HS-27A (cell line): ENCODE measurements at places on chromosomes 13 and 19.

DNA sequence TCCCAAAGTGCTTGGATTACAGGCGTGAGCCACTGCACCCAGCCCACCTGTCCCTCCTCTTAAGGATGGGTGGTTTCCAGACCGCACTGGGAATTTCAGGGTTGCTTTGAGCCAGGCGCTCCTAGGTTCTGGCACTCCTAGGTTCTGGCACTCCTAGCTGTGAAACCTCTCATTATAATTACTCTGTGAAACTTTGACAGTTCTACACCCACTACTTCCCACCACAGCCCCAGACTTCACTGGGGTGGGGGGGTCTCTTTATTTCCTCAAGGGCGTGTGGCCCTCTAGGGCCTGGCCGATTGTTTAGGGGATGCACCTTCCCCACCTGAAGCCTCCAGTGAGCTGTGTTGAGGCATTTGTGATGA, 2.3 kb upstream of the ADAMTS10 start:
- no peak for DNase-seq

DNA sequence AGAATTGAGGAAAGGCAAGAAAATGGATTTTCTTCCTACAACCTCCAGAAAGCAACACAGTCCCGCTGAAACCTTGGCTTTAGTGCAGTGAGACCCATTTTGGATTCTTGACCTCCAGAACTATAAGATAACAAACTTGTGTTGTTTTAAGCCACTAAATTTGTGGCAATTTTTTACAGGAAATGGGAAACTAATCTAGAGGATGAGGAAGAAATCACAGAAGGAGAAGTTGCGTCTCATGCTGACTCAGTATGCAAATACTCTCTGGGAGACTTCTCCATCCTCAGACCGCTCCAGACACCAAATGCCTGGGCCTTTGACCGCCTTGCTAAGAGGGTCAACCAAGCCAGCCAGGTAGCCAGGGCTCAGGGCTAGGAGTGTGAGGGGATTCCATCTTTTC, 13.1 kb upstream of the CEACAM16 start:
- DNase-seq = no peak

GRCh38 chr19:12745166-12745897, 6.3 kb upstream of the BEST2 start:
- no peak for DNase-seq

DNA sequence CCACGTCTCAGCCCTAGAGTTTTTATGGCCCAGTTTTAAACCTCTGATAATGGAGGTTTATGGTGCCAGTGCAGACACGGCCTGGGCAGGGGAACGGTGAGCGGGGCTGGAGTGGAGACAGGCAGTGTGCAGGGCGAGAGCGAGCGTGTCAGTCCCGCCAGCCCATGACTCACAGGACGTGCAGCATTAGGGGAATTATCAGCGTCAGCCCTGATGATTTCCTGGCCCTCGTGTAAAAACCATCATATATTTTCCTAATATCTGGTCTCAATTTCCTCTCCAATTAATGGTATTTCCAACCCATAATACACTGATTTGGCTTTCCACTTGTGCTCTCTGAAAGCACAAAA, 104.6 kb upstream of the VSTM2B start:
- DNase-seq = no peak

- no peak for DNase-seq
These were observed 431.7 kb downstream of the KLF12 start for GRCh38 chr13:73702419-73703071.

GRCh38 chr19:29667901-29668341, 2.7 kb downstream of the PLEKHF1 start:
- DNase-seq = no peak

- DNase-seq = peak; percentile 99
These were observed 4.9 kb upstream of the DMKN start for GRCh38 chr19:35518313-35518712.

- no peak for DNase-seq
These were observed 5.1 kb upstream of the DIRAS1 start for GRCh38 chr19:2726160-2726855.

GRCh38 chr13:59979589-59979988, 184.1 kb downstream of the DIAPH3 start:
- no peak for DNase-seq

DNA sequence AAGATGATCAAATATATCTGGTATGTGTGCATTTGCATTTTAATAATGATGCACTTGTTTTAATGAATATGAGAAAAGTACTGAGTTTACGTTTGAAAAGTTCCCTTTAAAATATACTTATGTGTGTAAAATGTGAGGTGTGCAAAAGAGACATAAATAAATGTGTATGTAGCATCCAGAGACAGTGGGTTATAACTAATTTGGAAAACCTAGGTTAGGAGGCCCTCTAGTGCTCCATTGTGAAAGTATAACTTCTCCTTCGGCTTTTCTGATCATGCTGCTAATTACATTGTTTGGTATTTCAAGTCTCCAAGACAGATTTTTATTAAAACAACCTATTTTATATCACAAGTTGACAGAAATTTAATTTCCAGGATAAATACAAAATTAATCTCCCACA, 30.1 kb downstream of the SCEL start:
- peak; percentile 4 for DNase-seq

GRCh38 chr13:91126806-91127205, 220.7 kb upstream of the MIR17HG start:
- no peak for DNase-seq

- no peak for DNase-seq
These were observed 9.0 kb upstream of the HSH2D start for GRCh38 chr19:16134510-16134909.

DNA sequence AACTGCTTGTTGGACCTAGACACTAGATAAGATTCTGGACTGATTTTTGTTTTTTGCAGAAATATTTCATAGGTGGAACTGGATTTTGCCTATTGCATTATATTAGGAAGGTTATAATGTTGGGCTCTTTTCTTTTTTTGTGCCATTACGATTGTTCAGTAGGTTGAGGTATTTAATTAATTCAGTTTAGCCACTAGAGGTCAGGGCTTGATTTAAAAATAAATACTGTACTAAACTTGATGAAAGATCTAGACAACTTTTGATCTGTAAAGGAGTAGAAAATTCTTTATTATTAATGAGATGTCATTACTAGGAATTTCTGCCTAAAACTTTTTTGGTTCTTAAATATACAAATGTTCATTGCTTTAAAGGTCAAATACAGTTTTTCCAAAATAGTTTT, 15.2 kb upstream of the SUPT20H start:
- DNase-seq = peak; percentile 4

DNA sequence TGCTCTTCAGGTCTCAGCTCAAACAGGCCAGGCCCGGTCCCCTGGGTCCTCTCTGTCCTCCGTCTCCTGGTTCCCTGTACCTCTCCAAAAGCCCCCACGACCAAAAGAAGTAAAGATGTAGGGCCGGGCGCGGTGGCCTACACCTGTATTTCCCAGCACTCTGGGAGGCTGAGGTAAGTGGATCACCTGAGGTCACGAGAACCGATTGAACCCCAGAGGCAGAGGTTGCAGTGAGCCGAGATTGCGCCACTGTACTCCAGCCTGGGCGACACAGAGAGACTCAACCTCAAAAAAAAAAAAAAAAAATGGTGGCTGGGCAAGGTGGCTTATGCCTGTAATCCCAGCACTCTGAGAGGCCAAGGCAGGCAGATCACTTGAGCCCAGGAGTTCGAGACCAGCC, 22.0 kb upstream of the BCL3 start:
- DNase-seq = no peak

DNA sequence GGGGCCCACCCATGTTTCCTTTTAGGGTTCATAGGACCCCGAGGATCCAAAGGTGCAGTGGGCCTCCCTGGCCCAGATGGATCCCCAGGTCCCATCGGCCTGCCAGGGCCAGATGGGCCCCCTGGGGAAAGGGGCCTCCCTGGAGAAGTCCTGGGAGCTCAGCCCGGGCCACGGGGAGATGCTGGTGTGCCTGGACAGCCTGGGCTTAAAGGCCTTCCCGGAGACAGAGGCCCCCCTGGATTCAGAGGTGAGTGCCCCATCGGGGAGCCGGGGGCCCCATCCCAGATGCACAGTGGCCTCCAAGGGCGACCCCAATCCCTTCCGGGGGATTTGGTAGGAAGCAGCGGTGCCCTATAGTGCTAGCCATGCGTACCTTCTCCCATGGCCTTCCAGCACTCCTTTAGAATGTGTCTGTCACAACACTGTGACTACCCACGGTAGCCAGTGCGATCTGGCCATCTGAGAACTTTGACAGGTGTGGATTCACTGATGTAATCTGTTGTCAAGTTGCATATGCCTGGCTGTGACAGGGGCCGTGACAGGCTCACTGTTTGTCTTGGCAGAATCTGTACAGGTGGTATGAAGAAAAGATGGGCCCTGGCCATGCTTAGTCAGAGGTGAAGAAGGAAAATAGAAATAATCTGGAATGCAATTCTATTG, 88.5 kb downstream of the RAB20 start:
- no peak for DNase-seq

- DNase-seq = no peak
These were observed 89.4 kb upstream of the TSHZ3 start for GRCh38 chr19:31438401-31439269.

- no peak for DNase-seq
These were observed 1623.4 kb upstream of the PRR20A start for GRCh38 chr13:55517312-55517711.

GRCh38 chr19:18972301-18972811, 31.3 kb upstream of the HOMER3 start:
- no peak for DNase-seq

- DNase-seq = no peak
These were observed 2.3 kb downstream of the CLPTM1 start for GRCh38 chr19:44957526-44957925.

- no peak for DNase-seq
These were observed 2.1 kb upstream of the ZNF181 start for GRCh38 chr19:34731964-34732363.

- no peak for DNase-seq
These were observed 5.4 kb upstream of the TRIM28 start for GRCh38 chr19:58538257-58539168.

GRCh38 chr13:48976576-48977285, 1.0 kb downstream of the FNDC3A start:
- no peak for DNase-seq

- DNase-seq = no peak
These were observed 1.3 kb downstream of the PGLYRP1 start for GRCh38 chr19:46021531-46022041.

DNA sequence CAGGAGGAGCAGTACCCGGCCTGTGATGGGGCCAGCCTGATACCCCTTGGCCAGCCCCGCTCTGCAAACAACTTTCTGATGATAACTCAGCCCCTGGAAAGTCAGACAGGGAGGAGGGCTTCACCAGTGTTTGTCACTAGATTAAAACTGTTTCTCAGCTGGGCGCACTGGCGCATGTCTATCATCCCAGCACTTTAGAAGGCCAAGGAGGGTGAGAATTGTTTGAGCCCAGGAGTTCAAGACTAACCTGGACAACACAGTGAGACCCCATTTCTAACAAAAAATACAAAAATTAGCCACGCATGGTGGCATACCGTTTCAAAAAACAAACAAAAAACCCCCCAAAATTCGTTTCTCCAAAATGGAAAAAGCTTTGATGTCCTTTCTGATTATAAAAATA, 5.5 kb upstream of the CERS1 start:
- DNase-seq = no peak

- no peak for DNase-seq
These were observed 30.1 kb upstream of the OBI1 start for GRCh38 chr13:78689011-78689410.

GRCh38 chr19:17488593-17489391, 18.5 kb downstream of the SLC27A1 start:
- no peak for DNase-seq

- no peak for DNase-seq
These were observed 16.4 kb upstream of the ZNF331 start for GRCh38 chr19:53521373-53522202.

GRCh38 chr19:48053856-48054255, 10.0 kb upstream of the CABP5 start:
- no peak for DNase-seq

DNA sequence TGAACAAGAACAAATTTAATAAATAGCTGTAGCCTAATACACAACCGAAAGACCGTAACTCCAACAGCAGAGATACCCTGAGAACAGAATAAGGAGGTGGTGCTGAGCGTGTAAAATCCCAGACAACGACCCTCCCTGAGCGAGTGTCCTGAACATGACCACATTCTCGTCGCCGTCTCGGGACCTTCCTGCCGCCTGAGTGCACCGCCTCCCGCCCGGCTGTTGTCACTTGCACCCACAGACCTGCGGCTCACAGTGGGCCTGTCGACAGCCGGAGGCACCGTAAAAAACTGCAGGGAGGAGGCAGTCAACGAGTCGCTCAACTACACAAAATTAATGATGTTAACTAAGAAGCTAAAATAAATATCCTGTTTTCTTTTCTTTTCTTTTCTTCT, 35.8 kb upstream of the GRTP1 start:
- no peak for DNase-seq

DNA sequence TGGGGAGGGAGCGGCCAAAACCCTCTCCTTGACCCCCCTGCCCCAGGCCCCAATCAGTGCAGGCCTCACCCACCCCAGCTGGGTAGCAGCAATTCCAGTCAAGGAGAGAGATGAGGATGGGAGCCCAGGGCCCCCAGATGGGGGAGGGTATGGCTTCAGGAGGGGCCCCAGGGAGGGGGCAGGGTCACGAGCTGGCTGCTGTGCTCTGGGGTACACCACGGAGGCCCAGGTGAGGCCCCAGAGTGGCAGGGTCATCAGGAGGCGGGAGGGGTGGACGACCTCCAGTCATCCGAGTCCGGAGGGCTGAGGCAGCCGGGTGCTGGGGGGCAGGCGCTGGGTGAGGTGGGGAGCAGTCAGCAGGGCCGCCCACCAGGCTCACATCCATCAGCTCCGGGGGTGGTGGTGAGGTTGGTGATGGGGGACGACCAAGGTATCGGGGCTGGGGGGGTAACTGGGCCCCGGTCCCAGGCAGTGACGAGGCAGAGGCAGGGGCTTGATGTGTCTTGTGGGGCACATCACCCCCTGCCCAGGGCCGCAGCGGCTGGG, 8.4 kb downstream of the DYRK1B start:
- no peak for DNase-seq

- no peak for DNase-seq
These were observed 76.6 kb downstream of the ZMYM2 start for GRCh38 chr13:20035130-20035529.

DNA sequence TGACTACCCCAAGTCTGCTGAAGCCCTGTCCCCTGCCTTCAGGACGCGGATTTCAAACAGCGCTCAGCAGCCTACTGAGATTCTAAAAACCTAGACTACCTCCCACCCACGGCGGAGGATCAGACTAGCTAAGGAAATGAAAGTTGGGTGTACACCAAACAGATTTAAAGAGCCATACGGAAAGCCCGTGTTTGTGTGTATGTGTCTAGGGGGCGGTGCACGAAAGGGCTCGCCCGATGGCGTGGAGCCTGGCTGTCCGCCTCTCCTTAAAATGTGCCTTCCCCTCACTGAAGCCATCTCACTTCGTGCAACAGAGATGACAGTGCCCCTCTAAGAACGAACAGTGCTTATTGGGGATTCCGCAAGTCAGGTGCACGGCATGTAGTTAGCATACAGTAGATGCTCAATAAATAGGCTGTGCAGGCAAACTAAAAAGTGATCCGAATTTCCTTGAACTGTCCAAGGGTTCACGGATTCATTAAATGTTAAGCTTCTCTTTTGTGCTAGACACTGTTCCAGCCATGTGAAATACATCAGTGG, 639 bp downstream of the LENG1 start:
- no peak for DNase-seq
